ENCODE measurements at places on chromosomes 12 and 14. TPM values are rescaled to one million over a fixed set of nuclear protein-coding genes. Genes with fewer than 3 reads are reported as not detected.

GRCh38 chr12:25482625-25483024, 70.5 kb downstream of the LMNTD1 start:
- DNase-seq, result no peak

- no peak for DNase-seq
Measured at GRCh38 chr12:21894792-21895595, 46.2 kb downstream of the ABCC9 start.

DNA sequence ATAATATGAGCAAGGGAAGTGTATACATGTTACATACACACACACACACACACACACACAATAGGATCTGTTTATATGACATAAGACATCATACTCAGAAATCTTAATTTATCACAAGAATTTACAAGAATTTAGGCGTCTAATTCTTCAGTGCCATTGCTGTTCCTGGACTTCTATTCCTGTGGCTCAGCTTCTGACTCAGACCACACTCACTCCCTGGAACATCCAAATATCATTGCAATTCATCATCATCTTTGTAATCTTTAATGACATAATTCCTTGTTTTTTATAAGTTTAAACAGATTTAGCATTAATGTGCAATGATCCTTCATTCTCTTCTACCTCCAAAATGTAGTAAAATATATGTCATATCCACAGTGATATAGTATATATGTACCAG, 544.2 kb downstream of the FOXG1 start:
- DNase-seq, result no peak

The CLEC4D gene
- total RNA-seq, result not detected

GRCh38 chr12:130644566-130644965, 71.5 kb downstream of the RIMBP2 start:
- no peak for DNase-seq

DNA sequence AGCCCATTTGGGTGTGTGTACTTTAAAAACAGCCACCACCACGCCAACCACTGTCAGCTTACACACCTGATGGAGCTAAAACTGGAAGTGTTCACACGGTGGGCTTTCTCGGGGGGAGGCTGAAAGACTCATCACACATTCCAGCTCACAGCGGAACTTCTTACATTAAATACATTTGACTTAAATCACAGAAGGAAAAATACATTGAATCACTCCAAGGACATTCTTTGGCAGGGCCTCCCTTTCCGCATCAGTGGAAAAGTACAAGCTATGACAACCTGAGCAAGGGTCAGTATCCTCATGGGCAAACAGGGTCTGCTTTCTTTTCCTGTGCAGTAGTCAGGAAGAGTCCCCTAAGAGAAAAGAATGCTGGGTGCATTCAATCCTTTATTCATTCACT, 31.0 kb upstream of the TC2N start:
- DNase-seq, result no peak

The NOXRED1 gene
- 0.39 TPM for total RNA-seq

The ZC2HC1C gene
- 0.99 TPM for total RNA-seq

The ESR2 gene
- not detected for total RNA-seq

Measured in CD4-positive, CD25-positive, alpha-beta regulatory T cell (primary cell).